ENCODE measurements at places on chromosomes 2 and 18. TPM values are rescaled to one million over a fixed set of nuclear protein-coding genes. Genes with fewer than 3 reads are reported as not detected.

Gene HDAC4
- 6.8 TPM for total RNA-seq

Gene SDC1
- 18.3 TPM for total RNA-seq

Gene GPR155
- 2.3 TPM for total RNA-seq

Gene TXNL4A
- 71.2 TPM for total RNA-seq

DNA sequence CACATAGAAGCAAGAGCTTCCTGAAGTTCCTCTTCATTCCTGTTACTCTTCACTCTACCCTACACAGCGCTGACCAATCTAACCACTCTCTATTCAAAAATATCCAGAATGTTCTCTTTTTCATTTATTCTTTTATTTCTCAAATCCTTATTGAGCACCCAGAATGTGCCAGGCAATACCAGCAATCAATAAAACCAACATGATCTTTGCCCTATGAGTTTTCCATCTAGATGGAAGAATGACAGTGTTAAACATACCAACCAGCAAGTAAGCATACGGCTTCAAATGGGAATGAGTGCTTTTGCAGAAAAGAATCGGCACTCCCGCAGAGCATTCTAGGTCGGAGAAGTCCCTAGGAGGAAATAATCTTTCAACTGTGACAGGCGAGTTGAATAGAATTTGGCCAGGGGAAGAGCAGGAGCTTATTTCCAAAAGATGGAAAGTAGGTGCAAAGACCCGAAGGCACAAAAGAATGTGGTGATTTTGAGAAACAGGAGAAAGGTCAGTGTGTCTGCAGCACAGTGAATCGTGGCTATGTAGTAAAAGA lies 217.8 kb upstream of the MEIS1 start:
- no peak for DNase-seq

All from pulmonary artery endothelial cell (primary cell).